ENCODE measurements at places on chromosomes 2 and 18. TPM values are rescaled to one million over a fixed set of nuclear protein-coding genes. Genes with fewer than 3 reads are reported as not detected.

- H3K27me3 ChIP-seq, result no peaks in the 10 kb centered on the region
- no peak overlapping the region for H3K4me3 ChIP-seq
- H3K27ac ChIP-seq, result peak overlapping the region; percentile 18
Observed at GRCh38 chr2:101752716-101753616, 55.5 kb downstream of the MAP4K4 start.

- no peaks in the 10 kb centered on the region for H3K27me3 ChIP-seq
- H3K27ac ChIP-seq, result no peak overlapping the region
- H3K4me3 ChIP-seq, result no peak overlapping the region
- H3K4me1 ChIP-seq, result no peaks in the 10 kb centered on the region
Observed at GRCh38 chr2:30862054-30862651, 54.9 kb upstream of the CAPN13 start.

The ASB18 gene
- not detected for total RNA-seq

The RUFY4 gene
- total RNA-seq, result not detected
